ENCODE measurements at places on chromosomes 13 and 19. TPM values are rescaled to one million over a fixed set of nuclear protein-coding genes. Genes with fewer than 3 reads are reported as not detected.

DNA sequence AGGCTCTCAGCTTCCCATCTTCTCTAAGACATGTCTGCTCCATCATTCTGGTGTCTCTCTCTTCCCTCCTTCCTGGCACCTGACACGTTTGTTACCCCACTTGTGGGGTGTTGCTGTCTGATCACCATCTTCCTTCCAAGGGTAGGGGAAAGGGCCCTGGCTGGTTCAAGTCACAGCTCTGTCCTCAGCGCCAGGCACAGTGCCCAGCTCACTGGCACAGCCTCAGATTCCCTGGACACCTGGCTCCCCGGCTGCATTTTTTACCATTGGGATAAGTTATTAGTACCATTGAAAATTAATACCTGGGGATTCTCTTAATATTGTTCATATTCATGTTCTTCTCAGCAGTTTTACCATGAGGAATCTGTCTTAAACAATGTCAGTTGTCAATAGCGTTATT, 50.8 kb upstream of the LDLR start:
- no peak for DNase-seq

The CPT1C gene
- total RNA-seq: 11.5 TPM

DNA sequence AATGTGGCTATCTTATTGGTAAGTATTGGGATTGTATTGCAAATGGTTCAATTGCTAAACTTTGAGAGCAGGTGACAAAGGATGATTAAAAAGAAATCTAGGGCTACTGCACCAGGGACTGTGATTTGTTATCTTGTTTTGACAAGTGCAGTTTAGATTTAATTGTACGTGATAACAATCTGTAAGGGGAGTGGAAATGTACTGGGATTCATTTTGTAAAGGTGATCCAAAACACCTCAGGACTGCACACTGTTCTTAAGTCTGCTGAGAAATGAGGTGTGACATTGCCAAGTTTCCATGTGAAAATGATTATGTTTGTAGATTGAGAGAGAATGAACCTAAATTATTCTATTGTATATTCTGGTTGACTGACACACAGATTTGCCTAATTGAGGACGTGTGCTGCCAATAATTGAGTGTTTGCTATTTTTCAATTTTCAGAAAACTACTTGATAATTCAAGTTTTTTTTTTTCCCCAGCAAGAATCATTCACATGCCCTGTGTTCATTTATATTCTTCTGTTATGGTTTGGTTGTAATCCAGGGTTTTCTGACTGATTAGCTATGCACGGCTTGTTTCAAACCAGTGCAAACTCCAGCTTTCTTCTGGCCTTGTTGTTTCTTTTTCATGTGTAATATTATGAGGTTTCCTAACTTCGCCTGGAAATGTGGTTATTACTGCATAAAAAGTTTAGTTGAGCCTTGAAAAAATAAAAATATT, 308.0 kb downstream of the OLFM4 start:
- DNase-seq: no peak

The PSG6 gene
- not detected for total RNA-seq
